ENCODE measurements at places on chromosomes 3 and 15. TPM values are rescaled to one million over a fixed set of nuclear protein-coding genes. Genes with fewer than 3 reads are reported as not detected.

- no peak for DNase-seq
Measured at GRCh38 chr15:73985101-73985873, 6.8 kb downstream of the STOML1 start.

GRCh38 chr15:63501256-63502089 is 2.9 kb upstream of the USP3 start:
- DNase-seq, result peak; percentile 60

DNA sequence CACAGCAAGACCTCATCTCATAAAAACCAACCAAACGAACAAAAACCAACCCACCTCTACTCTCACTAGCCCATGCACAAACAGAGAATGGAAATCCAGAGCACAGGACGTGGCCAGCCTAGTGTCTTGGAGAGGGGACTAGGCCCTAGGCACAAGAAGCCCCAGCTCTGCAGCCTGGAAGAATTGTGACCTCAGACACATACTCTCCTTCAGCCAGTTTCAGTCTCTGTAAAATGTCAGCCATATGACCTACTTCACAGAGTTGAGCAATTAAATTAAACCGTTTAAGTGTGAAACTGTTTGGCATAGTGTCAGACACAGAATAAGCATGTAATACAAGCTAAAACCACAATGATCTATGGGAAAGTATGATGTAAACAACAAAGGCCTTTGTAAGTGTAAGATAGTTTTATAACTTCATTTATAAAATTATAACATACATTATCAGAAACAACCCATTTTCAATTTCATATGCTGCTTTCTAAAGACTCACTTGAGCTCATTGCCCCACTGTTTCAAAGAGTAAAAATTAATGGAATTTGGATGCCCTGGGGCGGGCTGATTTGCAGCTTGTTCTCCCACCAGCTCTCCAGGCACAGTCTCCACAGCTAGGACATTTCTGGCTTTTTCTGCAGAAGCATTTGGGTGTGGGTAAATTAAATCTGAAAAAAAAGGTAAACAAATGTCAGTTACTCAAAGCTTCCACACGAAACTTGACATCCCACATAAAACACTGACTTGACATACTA is 32.9 kb downstream of the TBC1D2B start:
- DNase-seq, result no peak

- DNase-seq, result no peak
Measured at GRCh38 chr3:59677747-59678702, 628.2 kb upstream of the CFAP20DC start.

DNA sequence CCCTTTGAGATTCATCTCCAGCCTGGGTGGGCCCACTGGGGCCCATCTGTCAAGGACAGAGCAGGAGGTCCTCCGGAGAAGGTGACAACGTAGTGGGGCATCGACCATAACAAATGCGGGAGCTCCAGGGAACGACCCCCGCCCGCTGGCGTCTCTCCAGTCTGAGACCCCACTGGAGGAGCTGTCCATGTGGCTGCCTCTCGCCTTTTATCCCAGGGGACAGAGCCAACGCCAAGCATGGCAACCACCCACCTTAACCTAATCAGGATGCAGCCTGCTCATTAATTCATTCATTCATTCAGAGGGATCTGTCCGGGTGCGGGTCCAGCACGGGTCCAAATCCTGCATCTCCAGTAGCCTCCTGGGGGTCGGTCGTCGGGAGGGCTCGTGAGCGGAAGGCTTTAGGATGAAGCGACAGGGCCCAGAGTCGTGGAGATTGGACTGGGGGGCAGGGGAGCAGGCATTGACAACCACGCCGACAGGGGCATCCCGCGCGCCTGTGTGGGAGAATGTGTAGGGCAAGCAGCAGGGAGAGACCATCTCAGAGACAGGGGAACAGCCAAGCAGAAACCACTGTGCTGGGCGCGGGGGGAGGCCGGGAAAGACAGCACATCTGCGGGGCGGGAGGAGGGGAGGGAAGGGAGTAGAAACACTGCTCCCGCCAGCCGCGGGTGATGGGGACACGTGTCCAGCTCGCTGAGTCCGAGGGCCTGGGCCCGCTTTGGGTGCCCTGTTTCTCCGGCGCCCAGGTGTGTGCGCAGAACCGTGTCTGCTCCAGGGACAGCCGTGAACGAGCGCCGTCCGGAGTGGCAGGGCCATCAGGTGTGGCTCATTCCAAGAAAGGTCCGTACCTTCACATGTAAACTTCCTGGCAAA is 1.9 kb downstream of the PIGZ start:
- DNase-seq, result no peak

GRCh38 chr15:99590913-99591646 is 25.3 kb downstream of the MEF2A start:
- no peak for DNase-seq

GRCh38 chr3:11522953-11523571 is 120.7 kb downstream of the VGLL4 start:
- DNase-seq, result no peak

DNA sequence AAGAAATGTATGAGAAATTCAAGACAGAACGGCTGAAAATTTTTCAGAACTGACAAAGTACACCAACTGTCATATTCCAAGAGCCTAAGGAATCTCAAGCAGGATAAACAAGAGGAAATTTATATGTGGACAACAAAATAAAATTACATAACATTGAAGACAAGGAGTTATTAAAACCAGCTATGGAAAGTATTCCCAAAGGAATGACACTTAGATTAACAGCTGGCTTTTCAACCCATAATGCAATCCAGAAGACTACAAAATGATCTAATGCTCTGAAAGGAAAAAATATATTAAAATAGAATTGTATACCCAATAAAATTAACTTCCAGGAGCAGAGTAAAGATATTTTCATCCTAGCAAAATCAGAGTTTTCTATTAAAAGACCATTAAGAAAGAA is 132.2 kb upstream of the BNIP2 start:
- DNase-seq, result no peak

DNA sequence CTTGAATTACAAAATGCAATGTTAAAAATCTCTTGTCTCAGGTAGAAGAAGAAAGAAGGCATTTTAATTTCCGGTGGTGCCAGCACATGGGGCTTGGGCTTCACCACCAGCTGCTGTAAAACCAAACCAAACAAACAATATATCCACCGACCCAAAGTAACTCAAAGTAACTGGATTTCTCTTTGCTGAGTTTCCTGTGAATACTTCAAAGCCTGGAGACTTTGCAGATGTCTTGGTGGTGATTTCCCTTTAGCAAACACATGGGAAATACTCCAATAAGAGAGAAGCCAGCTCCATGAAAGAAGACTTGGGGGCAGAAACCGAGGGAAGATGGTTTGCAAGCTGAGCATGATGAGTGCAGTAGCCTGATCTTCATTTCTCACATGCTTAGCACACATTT is 62.6 kb downstream of the EIF4E3 start:
- DNase-seq, result no peak

DNA sequence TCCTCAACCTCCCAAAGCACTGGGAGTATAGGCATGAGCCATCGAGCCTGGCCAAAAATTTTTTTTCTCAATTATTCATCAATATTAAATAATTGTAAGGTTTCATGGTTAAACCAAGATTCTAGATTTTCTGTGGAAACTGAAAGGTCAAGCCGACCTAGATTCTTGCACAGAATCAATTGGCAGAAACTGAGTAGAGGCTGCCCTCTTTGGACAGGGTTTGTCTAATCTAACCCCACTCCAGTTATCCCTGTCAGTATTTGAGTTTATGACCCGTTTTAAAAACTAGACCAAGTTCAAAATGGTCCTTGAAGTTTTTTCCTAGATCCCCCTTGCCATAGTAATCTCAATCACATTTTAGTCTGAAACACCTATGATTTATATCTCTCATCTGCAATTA is 8.6 kb upstream of the ADAM10 start:
- DNase-seq, result no peak

GRCh38 chr3:185760088-185760487 is 64.8 kb downstream of the IGF2BP2 start:
- DNase-seq, result no peak

- DNase-seq, result no peak
Measured at GRCh38 chr3:196051282-196052076, 30.4 kb downstream of the TFRC start.

DNA sequence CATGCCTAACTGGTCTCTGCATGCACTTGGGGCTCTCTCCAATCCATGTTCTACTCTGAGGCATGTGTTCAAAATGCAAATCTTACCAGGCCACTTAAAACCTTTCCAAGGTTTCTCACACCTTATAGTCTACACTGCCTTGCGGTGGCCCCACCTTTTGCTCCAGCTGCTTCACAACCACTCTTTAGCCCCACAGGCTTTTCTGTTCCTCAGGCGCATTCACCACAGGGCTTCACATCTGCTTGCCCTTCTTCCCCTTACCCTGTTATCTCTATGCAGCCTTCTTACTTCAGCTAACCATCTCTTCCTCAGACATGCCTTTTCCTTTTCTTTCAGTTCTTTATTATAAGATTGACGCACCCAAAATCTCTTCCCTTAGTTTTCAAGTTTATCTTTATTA is 37.8 kb downstream of the MINDY4B start:
- DNase-seq, result no peak

- DNase-seq, result peak; percentile 15
Measured at GRCh38 chr3:157438194-157438730, 1.6 kb downstream of the PTX3 start.

- no peak for DNase-seq
Measured at GRCh38 chr15:38229705-38230310, 22.8 kb upstream of the SPRED1 start.

DNA sequence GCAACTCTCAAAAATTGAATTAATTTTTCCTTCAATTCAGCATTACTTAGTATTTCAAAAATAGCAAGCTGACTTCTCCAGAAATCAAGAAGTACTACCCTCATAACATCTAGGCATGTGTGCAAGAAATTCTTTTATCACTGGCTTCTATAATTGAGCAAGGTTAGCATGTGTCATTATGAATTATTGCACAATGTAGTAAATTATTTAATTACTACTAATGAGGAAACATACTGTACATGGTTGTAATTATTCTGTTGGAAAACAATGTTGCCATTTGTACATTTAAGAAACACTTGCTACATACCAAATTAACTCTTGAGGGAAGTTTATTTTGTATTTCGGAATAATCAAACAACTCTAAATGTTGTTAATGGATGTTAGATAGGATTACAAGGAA is 122.2 kb upstream of the ICE2 start:
- DNase-seq, result no peak

DNA sequence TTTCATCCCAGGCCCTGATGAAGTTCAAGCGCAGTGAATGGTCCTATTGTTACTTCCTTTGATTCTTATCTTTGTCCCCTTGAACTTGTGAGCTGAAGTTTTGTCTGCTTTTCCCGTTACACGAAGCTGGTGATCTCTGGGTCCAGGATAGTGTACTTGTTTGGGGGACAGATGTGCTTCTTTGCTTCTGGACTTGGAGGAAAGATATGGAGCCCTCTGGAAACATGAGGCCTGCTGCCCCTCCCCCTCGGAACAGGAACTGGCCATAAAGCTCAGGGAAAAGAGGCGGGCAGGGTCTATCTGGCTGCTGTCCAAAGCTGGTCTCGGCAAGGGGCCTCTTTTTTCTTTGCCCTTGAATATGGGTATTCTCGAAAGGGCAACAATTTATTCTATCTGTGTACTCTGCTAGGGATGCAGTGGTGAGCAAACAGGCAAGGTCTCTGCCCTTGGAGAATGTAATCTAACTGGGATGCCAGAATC is 47.6 kb downstream of the IDH2 start:
- DNase-seq, result no peak

- DNase-seq, result no peak
Measured at GRCh38 chr3:181872887-181873286, 161.2 kb downstream of the SOX2 start.

GRCh38 chr3:35439663-35440062 is 199.7 kb upstream of the ARPP21 start:
- DNase-seq, result no peak

GRCh38 chr15:100310513-100311153 is 31.1 kb downstream of the ADAMTS17 start:
- DNase-seq, result no peak

DNA sequence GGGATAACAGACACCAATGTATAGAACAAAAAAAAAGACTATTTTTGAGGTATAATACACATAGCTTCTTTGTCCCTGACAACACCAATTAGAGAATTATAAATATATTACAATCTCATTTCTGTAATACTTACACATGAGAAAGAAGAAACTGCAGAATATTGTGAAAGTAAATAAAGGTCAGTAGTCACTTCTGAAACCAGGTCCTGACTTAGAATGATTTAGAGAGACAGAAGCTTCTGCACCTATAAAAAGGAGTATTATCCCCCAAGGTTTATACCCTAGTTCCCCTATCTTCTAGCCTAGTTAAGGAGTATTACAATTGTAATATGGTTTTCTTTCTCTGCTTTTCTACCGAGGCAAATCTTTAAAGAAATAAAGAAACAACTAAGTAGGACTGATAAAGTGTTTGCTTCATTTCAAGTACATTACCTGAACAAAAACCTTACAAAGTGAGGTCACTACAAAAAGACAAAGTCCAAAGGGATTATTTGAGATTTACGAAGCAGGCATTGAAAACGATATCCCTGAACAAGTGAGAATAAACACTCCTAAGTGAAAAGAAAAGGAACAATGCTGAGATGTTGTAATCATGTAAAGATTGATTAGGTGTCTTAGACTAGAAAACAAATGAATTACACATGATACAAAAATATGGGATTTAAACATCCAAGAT is 103.0 kb downstream of the GBE1 start:
- no peak for DNase-seq

- DNase-seq, result no peak
Measured at GRCh38 chr3:153042088-153042487, 119.9 kb upstream of the RAP2B start.

- DNase-seq, result peak; percentile 47
Measured at GRCh38 chr15:37028625-37029296, 71.6 kb downstream of the MEIS2 start.

DNA sequence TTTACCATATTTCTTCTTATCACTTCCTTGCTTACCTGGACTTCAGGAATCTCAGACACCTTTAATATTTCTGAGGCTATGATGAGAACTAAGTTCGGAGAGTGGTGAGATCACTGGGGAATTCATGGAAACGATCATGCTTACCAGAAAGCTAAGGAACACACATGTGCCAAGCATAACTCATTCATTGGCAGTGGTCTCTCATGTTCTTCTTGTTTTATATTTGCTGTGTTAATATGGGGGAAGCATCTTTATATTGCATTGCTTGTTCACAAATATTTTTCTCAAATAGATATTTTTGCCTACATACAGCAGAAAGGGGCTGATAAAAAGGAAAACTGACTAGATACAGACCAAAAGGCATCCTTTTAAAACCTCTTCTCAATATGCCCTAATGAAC is 55.8 kb downstream of the COL6A6 start:
- DNase-seq, result no peak

Gene OPA1
- 57.2 TPM for polyA plus RNA-seq

Gene GOLGA6B
- 0.17 TPM for polyA plus RNA-seq

Gene PFN2
- polyA plus RNA-seq, result 388 TPM

Gene CNTN4
- polyA plus RNA-seq, result 29.7 TPM

Gene ZNF445
- 29.3 TPM for polyA plus RNA-seq

Gene GOLGA6D
- 0.38 TPM for polyA plus RNA-seq

Gene CCPG1
- polyA plus RNA-seq, result 48.5 TPM

Gene RBMS3
- polyA plus RNA-seq, result 11.6 TPM

Gene INAFM2
- polyA plus RNA-seq, result 13.5 TPM

Gene GTF2E1
- polyA plus RNA-seq, result 13.0 TPM

Gene SERPINI1
- 48.2 TPM for polyA plus RNA-seq

Gene TNIK
- polyA plus RNA-seq, result 20.0 TPM

Gene FSD2
- 0.18 TPM for polyA plus RNA-seq

Gene CKMT1A
- 2.6 TPM for polyA plus RNA-seq

Gene SEMA3G
- 32.7 TPM for polyA plus RNA-seq

Gene MORC1
- 0.40 TPM for polyA plus RNA-seq
